8988T (cell line): ENCODE measurements at places on chromosomes 1 and 21.

DNA sequence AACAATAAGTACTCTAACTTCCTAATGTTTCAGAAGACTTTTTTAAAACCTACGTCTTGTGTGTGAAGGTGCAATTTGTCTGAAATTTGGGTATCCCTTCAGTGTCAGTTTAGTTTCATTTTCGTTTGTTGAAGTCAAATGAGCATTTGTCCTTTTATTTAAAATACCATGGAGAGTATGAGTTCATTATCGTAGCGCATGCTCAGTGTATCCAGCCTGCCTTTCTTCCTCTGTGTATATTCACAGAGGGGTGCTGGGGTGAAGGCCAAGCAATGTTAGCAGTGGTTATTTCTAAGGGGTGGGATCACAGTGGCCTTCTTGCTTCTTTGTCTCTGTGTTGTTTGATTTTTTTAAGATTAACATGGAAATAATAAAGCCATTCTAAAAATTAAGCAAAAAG lies 43.2 kb downstream of the CNN3 start:
- no peak for DNase-seq

GRCh38 chr1:196734460-196734859 lies 40.2 kb upstream of the CFHR3 start:
- DNase-seq: no peak

DNA sequence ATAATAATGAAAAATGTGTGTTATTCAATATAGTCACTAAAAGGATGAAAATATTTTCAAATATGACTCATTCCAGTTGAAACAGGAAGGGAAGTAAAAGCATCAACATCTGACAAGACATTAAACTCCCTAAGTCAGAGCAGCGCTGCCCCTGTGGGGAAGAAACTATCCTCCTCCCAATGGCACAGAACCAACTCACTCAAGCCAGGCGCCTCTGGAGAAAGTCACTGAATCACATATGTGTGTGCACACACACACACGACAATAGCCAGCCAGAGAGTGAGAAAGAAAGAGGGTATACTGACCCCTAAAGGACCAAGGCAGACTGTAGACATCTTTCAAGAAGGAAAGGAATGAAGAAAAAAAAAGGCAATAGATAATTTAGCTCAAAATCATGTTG lies 126.9 kb downstream of the SETD4 start:
- no peak for DNase-seq

GRCh38 chr1:15433471-15433870 lies 4.8 kb upstream of the CTRC start:
- DNase-seq: no peak

GRCh38 chr1:87806379-87807094 lies 477.9 kb downstream of the LMO4 start:
- no peak for DNase-seq
